ENCODE measurements at places on chromosomes 7 and 10.

- DNase-seq, result no peak
Measured at GRCh38 chr7:155219947-155220769, 77.5 kb upstream of the INSIG1 start.

DNA sequence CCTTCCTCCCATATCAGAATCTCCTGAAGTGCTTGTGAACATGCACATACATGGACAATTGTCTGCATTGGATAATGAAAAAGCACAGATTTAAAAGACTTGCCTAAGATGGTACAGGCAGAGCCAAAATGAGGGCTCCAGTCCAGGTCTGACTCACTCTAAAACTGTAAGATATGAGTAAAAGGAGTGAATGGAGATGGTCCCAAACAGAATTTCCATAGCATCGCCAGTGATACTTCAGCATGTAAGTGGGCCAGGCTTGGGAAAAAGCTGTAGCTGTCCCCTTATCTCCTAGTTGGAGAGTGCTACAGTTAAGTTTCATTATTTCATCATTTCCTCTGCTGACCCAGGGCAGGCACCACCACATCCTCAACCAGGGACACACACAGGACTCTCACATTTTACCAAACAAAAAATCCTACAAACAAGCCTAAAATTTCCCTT, 26.4 kb upstream of the IL6 start:
- DNase-seq, result no peak

- DNase-seq, result no peak
Measured at GRCh38 chr7:156173346-156173745, 361.1 kb upstream of the SHH start.

DNA sequence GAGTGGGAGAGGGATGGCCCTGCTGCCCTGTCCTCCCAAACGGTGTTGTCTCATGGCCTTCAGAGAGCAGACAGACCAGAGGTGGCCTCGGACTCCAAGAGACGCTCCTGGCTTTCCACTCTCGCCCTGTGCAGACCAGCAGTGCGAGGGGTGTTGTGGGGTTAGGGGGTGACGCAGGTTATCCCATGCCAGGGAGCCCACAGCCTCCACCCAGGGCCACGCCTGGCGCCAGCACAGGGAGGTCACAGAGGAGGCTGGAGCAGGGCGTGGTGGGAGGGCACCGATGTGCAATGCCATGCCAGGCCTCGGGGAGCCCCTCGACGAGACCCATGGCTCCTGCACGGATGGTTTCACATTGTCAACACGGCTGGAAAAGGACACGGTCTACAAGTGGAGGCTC, 52.1 kb downstream of the INPP5A start:
- DNase-seq, result no peak

DNA sequence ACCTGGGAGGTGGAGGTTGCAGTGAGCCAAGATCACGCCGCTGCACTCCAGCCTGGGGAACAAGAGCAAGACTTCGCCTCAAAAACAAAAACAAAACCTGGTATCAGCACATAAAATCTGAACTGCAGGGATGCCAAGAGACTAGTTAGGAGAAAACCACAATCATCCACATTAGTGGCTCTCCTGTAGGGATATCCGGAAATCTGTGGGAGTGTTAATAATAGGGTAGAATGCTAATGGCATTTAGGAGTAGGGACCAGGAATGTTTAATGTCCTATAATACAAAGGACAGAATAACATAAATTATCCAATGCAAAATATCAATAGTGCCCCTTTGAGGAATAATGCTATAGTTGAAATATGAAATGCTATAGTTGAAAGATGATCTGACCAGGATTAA, 24.3 kb downstream of the KIF5B start:
- DNase-seq, result no peak

- DNase-seq, result no peak
Measured at GRCh38 chr10:31760674-31761081, 168.0 kb downstream of the ARHGAP12 start.

DNA sequence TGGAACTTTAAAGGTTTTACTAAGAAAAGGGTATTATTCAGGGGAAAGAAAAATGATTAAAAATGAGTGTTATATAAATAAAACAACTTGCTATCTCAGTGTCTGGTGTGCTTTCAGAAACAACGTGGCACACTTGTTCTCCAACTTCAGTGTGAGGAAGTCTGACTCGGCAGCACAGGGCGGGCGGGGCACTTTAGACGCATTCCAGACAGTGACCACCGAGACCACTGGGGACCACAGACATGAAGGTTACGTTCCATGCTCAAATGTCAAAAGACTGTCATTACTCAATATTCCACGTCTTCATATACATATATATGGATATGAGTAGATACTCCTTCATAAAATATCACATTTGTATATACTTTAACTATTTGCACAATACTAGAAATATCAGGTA, 87.0 kb downstream of the LARP4B start:
- DNase-seq, result no peak

GRCh38 chr10:118076705-118077104, 30.0 kb upstream of the RAB11FIP2 start:
- no peak for DNase-seq

GRCh38 chr10:71512312-71512711, 115.6 kb downstream of the CDH23 start:
- DNase-seq, result no peak

- DNase-seq, result no peak
Measured at GRCh38 chr10:42997849-42998165, 79.1 kb upstream of the RET start.

DNA sequence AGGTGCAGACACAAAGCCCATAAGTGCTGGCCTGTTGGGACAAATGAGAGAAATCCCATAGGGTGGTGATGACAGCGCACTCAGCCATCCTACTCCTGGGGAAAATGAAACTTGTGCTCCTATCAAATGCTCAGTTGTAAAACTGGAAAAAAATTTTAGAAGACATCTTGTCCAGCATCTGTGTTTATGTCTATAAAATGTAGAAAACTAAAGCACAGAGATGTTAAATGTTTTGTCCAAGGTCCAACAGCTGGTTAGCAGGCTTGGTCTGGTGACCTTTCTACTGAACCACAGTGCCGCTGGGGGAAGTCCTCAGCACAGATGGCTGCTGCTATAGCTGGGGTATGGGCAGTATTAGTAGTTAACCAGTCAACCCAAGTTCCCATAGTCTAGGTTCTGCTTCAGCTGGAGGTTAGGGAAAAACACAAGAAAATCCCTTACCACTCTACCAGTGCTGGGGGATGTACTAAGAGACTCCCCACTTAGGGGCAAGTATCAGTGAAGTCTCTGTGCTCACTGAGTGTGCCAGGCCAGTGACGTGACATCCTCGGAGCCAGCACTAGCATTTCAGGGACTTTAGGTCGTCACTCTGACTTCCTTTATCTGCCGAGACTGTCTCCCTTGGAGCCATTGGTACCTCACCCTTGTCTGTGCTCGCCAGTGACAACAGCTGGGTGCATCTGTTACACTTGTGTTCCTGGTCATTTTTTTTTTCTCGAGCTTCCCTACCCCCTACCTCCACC, 1.9 kb downstream of the TSPAN33 start:
- no peak for DNase-seq

GRCh38 chr7:55046582-55047342, 27.9 kb downstream of the EGFR start:
- no peak for DNase-seq

GRCh38 chr10:10247585-10247984, 770.1 kb upstream of the CELF2 start:
- DNase-seq, result no peak

DNA sequence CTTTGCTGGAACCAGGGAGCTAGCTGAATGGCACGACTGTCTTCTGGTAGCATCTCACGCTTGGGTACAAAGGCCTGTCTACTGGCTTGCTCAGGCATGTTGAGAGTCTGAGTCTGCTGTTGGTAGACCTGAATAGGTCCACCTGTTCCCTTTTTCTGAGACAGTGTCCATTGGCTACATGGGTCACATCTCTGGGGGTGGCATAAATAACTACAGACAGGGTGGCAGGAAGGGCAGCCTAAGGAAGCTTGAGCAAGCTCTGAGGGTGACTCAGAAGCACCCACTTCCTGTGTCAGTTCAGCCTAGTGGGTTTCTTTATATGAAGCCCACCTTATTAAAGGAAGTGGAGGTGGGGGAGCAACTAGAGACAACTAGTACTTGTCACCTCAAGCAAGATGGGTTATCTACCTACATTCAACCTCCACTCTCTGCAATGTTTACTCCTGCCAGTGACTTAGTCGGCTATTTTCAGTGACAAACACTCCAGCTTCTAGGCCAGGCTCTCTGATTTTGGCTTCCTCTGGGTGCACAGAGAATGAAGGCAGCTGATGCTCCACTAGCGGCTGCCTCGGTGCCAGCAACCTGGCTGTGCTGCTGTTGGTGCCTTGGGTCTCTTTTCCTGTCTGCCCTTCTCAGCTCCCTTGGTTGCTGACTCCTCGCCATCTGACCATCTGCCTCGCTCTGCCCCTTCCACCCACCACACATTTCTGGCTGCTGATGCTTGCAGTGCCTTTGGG, 5.7 kb upstream of the ZYX start:
- DNase-seq, result no peak

- no peak for DNase-seq
Measured at GRCh38 chr10:52318822-52319464, 4.9 kb downstream of the DKK1 start.

DNA sequence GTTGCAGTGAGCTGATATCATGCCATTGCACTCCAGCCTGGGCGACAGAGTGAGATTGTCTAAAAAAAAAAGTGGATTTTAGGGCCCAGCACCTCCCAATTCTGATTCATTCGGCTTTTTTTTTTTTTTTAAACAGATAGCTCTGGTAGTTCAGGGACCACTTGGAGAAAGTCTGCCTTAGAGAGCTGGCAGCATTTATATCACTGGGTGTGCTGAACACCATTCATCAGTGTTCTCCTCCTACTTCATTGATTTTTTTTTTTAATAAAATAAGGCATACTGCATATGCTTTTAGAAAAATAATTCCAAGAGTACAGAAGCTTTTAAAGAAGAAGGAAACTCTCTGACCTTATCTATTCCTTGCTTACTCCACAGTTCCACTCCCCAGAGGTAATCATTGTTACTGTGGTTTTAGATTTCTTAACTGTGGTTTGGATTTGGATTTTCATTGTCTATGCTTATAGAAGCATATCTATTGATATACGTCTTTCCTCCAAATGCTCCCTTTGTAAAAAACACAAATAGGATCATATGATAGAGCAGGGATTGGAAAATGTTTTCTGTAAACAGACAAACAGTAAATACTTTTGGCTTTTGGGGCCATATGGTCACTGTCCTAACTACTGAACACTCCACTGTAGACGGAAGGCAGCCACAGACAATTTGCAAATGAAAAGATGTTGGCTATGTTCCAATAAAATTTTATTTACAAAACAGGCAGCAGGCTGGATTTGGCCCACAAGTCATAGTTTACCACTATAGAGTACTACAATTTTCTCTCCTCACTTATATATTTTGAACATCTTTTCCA, 21.1 kb upstream of the SAR1A start:
- DNase-seq, result no peak

GRCh38 chr7:105198223-105198622, 184.2 kb downstream of the KMT2E start:
- no peak for DNase-seq

- DNase-seq, result no peak
Measured at GRCh38 chr7:25615003-25615402, 386.7 kb upstream of the NPVF start.

- DNase-seq, result no peak
Measured at GRCh38 chr10:3419719-3420495, 247.3 kb upstream of the PITRM1 start.

- no peak for DNase-seq
Measured at GRCh38 chr7:98321301-98321700, 39.8 kb downstream of the BRI3 start.

- DNase-seq, result no peak
Measured at GRCh38 chr7:121192834-121193233, 136.0 kb upstream of the WNT16 start.

All from stimulated activated CD8-positive, alpha-beta memory T cell treated with anti-CD3 and anti-CD28 coated beads, Interleukin-15, amount 100 ng/mL, for 4 hours (primary cell).